CD4-positive, alpha-beta T cell treated with Interleukin-1 beta for 1 hour (primary cell): ENCODE measurements at places on chromosomes 16 and 17.

GRCh38 chr16:6382924-6383459, 949.7 kb upstream of the RBFOX1 start:
- DNase-seq = no peak

DNA sequence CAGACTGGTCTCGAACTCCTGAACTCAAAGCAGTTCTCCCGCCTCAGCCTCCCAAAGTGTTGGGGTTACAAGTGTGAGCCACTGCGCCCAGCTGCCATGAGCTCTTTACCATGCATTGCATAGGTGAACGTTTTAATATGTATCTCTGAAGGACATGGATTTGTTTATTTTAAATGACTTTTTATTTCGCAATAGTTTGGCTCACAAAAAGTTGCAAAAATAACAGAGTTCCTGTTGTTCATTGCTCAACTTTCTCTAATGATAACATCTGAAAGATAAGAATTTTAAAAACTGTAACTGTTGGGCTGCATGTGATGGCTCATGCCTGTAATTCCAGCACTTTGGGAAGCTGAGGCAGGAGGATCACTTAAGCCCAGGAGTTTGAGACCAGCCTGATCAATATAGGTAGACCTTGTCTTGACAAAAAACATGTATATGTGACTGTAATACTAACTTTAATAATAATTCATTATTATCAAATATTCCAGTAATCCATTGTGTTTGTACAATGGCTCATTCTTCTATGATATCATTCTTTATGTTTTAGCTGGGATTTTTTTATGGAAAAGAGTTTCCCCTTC, 80.1 kb downstream of the ABCC1 start:
- no peak for DNase-seq

DNA sequence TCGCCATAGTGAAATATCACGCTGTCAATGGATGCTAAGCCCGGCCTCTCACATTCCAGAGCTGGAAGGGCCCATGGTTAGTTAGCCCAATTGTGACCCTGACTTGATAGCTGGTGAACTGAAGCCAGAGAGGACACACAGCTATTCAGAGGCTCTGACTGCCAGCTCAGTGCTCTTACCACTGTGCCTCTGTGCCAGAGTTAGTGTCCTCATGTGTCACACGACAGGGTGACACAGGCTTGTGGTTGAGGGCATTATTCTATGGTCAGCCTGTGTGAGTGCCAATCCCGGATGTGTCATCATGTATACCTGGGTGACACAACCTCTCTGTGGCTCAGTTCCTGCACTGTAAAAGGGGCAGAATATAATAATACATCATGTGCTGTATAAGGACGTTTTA, 2.5 kb upstream of the MT1X start:
- DNase-seq = no peak

DNA sequence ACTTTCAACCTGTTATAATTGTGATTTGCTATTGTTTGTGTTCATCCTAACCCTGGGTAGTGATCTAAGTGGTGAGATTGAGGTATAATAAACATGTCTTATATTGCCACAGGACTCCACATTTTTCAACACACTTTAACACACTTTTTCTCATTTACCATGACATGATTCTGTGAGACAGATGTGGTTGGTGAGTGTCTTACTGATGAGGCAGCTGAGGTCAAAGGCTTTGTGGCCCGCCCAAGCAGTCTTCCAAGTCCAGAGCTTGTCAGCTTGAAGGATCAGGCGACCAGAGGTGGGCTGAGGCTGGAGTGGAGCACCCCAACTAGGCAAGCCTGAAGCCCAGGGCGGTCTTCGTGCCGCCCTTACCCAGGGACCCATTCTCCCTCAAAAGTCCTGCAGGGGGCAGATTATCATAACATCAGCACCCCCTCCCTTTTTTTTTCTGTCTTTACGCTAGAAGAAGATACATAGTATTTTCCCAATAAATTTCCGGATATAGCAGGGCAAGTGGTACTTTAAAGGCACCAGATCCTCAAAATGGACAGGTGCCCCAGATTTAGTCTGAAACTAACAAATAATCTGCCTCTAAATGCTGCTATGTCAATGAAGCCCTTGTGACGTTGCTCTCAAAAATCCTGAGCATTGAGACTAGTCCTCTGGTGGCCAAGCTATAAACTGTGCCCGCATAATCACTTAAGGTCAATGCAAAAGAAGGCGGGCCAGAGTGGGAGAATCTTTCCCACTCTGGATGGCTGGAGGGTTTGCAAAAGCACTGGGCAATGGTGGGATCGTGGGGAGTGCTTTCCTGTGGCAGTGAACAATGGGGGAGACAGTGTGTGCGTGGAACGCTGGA, 21.1 kb downstream of the KCTD19 start:
- DNase-seq = no peak

DNA sequence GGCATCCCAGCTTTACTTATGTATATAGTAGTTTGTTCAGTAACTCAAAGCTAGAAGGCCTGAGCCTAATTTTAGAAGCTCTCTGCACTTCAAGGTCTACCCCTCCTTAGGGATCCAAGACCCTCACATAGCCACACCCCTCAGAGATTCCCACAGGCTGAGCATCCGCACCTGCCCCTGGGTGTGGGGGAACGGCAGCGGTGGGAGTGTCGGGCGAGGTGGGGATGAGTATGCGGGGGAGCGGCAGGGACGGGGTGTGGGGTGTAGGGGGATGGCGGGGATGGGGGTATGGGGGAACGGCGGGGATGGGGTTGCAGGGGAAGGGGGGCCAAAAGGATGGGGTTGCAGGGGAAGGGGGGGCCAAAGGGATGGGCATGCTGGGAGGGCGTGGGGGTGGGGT, 24.9 kb upstream of the BEAN1 start:
- no peak for DNase-seq

GRCh38 chr16:69286941-69287713, 24.0 kb upstream of the VPS4A start:
- DNase-seq = no peak

GRCh38 chr16:46688101-46688653, 801 bp downstream of the VPS35 start:
- DNase-seq = no peak

- no peak for DNase-seq
These were observed 21.7 kb upstream of the USP36 start for GRCh38 chr17:78862073-78863023.

- DNase-seq = no peak
These were observed 9.0 kb downstream of the ATAD5 start for GRCh38 chr17:30840771-30841170.

GRCh38 chr16:78915811-78916345, 684.7 kb downstream of the MAF start:
- no peak for DNase-seq

GRCh38 chr17:34361478-34362061, 1.5 kb downstream of the CCL1 start:
- peak; percentile 58 for DNase-seq

DNA sequence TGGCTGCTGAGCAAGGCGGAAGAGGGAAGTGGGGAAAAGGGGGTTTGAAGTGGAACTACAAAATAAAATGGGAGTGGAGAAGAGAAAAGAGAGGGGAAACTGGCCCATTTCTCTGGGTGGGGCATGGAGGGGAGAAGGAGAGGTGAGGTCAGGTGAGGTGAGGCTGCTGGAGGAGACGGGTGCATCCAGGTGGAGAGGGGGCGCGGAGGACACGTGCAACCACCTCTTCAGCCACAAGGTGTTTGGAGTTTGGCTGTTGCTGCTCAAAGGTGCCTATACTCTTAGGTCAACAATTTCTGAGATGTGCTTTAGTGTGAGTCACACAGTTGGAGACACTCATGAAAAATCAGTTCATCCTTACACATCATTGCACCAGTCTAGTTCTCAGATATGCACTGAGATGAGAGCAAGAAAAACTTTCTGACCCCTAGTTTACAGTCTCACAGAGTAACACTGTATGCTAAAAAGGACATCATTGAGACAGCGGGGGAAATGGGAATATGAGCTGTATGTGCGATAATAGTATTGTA, 4.8 kb downstream of the SLC6A4 start:
- no peak for DNase-seq

DNA sequence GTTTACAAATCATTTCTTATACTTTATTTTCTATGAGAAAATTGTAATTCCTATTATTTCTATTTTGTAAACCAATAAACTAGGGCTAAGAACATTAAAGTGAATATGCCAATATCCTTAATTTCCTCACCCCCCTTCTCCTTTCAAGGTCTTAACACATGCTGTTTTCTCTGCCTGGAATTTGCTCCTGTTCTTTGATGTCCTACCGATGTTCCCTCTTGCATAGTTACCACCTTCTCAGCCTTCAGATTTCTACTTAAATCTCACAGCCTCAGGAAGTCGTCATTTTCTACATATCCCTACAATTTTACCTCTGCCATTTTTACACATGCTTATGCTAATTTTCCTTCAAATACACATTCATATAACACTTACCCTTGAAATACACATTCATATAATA, 890.9 kb upstream of the CDH8 start:
- DNase-seq = no peak

GRCh38 chr16:84514295-84514873, 9.9 kb upstream of the MEAK7 start:
- DNase-seq = no peak

DNA sequence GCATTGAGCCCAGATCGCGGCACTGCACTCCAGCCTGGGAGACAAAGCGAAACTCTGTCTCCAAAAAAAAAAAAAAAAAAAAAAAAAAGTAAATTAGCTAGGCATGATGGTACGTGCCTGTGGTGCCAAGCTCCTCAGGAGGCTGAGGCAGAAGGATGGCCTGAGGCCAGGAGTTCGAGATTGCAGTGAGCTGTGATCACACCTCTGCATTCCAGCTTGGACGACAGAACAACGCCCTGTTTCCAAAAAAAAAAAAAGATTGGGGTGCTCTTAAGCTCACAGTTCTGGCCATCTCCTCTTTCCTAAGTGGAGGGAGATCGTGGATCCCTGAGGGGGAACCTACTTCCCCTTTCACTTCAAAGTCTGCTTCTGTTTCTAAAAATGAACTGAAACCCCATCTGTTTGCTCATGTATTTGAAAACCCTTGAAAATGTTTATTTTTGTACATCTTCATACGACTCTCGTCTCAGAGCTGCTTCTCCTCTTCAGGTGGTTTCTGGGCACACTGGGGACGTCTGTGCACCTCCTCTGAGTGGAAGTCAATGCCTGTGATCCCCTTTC, 138.8 kb downstream of the PRKCA start:
- DNase-seq = no peak

DNA sequence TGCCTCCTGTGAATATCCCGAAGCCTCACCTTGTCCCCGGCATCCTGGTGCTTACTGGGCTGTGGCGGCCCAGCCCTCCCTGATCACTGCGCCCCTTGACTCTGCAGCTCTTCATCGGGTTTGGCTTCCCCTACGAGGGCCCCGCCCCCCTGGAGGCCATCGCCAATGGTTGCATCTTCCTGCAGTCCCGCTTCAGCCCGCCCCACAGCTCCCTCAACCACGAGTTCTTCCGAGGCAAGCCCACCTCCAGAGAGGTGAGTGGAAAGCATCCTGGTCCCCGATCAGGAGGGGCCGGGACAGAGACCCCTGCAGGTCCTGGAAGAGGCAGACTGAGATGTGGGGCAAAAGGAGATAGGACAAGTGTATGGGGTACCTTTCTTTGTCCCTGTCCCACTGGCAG, 72.1 kb downstream of the MGAT5B start:
- DNase-seq = no peak

- DNase-seq = no peak
These were observed 303.5 kb downstream of the FOXL1 start for GRCh38 chr16:86881861-86882273.

DNA sequence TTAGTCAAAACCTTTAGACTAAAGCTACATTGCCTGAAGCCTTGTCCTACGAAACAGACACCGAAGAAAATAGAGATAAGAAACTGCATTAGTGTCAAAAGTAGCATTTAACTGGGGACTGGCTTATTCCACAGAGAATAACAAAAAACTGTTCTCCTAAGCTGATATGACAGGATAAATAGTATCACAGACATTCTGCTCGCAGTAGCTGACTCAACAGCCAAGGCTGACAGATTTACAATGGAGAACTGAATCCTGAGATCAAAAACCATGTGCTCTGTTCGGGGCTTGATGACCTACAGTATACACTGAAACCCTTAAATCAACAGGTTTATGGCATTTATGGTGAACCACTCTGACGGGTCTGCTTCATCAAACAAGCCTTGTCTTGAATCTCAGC, 25.5 kb downstream of the ADAMTS18 start:
- no peak for DNase-seq

DNA sequence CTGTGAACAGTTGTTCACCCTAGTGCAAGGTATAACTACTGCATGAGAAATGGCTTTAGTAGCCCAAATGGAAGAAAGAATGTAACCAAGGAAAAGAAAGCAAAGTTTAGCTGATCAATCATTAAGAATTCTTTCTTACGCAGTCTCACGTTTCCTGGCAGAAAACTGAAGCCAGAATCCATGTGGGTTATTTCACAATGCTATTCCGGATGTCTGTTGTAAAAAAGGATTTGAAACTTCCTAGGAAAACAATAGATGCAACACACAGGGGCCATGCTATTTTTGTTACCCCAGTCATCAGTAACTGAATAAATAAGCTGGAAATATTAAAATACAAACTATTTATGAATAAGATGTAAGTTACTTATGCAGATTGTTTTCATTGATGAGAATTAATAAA, 802.5 kb downstream of the CDH8 start:
- no peak for DNase-seq

DNA sequence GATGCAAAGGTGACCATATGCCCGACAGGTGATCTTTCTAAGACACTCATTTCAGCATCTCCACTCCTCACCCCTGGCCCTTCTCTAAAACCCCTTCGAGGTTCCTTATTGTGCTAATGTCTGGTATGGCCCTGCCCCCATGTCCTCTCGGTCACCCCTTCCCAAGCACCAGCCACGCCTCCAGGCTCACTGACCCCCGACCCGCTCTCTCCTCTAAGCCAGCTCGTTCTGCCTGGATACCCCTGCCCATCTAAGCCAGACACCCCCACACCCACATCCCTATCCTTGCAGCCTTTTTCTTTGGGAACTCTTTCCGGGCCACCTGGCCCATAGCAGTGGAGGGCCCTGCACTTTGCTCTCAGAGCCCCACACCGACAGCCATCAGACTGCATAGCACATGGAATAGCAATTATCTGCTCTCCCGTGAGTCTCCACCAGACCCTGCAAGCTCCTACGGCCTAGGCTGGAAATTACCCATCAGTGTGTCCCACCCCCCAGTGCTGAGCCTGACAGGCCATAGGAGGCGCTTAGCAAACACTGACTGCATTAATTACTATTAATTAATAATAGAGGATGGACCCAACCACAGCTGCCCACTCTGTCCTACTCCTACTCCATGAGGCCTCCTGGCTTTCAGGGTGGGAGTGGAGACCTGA, 176.7 kb downstream of the TMEM132E start:
- no peak for DNase-seq

- DNase-seq = no peak
These were observed 6.4 kb downstream of the SHISA9 start for GRCh38 chr16:12907670-12908233.

- DNase-seq = no peak
These were observed 145.9 kb upstream of the PLCG2 start for GRCh38 chr16:81633147-81633619.
